ENCODE measurements at places on chromosomes 13 and 19.

DNA sequence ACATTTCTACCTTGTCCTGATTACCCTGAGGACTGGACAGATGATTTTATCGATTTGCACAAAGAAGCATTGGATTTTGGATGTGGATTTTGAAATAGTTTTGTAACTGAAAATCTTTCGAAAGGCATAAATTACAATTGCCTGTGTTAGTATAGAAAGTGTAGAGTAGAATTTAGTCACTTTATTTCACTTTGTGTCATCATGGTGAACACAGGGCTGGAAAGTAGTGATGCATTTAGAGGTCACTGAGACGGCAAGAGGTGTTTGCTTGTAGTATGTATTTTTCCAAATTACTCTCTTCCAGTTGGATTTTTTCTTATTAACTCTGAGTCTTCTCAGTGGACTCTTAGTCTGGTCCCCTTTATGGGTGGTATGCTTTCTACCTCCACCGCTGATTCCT, 326.0 kb downstream of the NALCN start:
- DNase-seq: no peak

DNA sequence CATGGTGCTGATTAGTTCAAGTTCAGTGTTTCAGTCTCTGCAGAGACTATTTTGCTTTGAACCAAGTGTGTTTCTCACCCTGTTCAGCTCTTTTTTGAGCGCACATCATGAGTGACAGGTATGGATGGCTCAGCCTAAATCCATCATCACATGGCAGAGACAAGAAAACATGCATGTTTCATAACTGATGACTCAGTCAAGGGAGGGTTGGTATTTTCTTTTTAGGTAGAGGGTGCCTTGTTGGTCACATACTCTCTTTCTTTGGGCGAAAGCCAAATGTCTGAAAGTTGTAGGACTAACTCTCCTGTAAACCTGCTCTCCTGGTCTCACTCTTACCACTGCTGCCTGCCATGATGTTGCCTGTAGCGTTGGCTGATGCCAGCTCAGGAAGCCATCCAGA, 48.1 kb upstream of the RAP2A start:
- peak; percentile 57 for DNase-seq

GRCh38 chr13:111344471-111345191, 24.2 kb downstream of the TEX29 start:
- no peak for DNase-seq

DNA sequence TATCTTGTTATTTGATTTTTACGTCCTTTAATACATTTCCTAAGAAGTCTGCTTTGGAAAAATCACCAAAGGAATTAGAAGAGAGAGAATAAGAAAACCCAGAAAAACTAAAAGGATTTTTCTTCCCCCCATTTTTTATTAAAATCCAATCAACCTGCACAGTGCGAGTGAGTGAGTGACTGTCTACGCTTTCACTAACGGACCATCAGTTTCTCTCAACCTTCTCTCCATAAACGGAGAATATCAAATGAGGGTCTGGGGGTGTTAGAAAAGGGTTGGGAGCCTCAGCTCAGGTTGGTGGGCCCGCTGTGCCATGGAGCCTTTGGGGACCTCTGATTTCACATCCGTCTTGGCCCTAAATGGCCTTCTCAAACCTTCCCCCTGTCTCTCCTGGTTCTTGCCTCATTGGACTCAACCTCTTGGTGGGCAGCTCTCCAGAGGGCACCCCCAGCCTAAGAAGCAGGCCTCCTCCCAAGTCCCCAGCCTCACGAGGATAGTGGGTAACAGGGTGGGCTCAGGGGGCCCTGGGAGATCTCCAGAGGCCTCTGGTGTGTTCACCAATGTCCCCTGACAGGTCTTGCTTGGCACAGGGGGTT, 763 bp upstream of the LRP3 start:
- DNase-seq: no peak

DNA sequence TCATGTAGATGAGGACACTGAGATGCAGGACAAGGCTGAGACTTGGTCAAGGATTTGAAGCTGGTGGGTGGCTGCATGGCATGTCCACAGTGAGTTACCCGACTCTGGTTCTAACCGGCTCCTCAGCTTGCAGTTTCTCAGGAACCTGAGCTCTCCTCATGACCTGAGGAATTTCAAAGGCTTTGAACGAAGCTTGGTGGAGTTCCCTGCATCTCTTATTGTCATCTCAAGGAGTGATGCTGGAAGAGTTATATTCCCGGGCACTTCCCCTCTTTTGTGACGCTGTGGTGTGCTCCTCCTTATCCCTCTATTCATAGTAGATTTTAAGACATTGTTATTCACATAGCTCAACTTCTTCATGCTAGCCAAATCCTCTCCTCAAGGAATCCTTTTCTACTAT, 500.1 kb upstream of the HTR2A start:
- DNase-seq: no peak
